ENCODE measurements at places on chromosomes 16 and 17. TPM values are rescaled to one million over a fixed set of nuclear protein-coding genes. Genes with fewer than 3 reads are reported as not detected.

- no peak for DNase-seq
Measured at GRCh38 chr16:24337013-24337412, 80.9 kb downstream of the CACNG3 start.

The NPTX1 gene
- 17.9 TPM for polyA plus RNA-seq

- peak; percentile 63 for DNase-seq
Measured at GRCh38 chr16:83574388-83574787, 233.4 kb upstream of the HSBP1 start.

GRCh38 chr17:63378411-63379375, 67.4 kb downstream of the CYB561 start:
- no peak for DNase-seq

DNA sequence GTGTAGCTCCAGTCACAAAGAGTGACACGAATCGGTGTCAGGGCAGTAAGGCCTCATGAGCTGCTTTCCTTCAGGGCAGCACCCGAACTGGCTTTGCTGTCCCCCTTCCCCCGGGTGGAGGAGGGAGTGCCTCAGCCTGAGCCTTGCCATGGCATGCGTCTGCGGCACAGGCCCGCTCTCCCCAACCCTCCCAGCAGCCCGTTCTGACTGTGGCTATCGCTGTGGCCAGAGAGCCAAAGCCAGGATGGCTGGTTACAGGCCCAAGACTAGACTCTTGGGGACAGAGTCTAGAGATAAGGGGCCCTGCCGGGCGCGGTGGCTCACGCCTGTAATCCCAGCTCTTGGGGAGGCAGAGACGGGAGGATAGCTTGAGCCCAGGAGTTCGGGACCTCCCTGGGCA, 25.9 kb downstream of the CLUH start:
- no peak for DNase-seq

- DNase-seq: peak; percentile 73
Measured at GRCh38 chr16:85445064-85445778, 167.9 kb upstream of the GSE1 start.

Measured in H1 (cell line).